ENCODE measurements at places on chromosomes 6 and 20.

DNA sequence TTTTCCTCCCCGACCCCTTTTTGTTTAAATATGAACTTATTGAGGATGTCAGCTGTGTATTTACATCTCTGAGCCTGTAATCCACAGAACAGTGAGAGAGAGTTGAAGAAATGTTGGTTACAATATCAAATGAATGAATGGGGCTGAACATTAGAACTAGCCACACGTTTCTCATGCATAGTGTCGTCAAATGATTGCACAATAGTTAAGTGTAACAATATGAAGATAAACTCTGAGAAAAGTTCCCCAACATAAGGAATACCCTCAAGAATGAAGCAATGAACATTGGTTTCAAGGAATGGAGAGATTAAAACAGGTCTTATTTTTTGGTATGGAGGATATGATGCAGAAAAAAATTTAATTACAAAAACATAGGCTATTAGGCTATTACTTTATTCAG is 100.5 kb upstream of the DTNBP1 start:
- DNase-seq: no peak

GRCh38 chr6:31559606-31559957 is 12.2 kb downstream of the NFKBIL1 start:
- DNase-seq: no peak

DNA sequence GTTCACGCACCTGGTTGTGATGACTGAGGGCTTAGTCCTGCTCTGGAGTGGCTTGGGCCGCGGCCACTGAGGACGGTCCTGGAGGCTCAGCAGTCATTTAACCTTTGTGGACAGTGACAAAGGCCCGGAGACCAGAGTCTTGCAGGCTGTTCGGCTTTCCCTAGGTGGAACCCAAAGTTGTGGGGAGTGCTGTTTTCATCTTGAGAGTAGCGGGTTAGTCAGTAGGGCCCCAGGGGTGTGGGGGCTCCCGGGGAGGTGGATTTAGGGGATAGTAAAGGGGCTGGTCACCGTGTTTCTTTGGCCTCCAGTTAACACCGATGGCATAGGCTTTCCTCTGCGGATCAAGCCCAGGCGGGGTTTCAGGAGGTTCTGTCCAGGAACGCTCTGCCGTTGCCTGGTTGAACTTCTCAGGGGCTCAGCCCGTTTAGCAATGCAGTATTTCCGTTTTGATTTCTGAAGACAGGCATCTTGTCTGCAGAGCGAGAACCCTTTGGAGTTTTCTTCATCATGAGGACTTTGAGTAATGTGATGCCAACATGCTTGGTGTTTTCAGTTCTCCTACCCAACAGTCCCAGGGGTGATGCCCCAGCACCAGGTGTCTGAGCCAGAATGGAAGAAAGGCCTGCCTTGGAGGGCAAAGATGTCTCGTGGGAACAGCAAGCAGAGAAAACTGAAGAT is 31.8 kb downstream of the ZNF831 start:
- DNase-seq: no peak

DNA sequence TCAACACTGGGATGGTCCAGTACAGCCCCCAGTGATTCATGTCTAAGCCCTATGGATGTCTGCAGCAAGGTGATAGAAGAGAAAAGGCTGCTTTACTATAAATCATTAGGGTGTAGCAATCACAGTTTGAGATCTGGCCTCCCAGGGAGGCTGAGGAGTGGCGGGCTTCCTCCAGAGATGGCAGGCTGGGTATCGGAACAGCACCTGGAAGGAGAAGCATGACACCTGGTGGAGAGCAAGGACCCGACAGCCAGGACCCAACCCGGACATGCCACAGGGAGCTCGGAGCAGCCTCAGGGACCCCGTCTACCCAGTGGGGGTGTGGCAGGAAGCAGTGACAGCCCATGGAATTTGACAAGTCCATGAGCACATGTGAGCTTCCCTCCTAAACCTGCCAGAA is 114.8 kb upstream of the CD93 start:
- peak; percentile 75 for DNase-seq

GRCh38 chr6:146903451-146903850 is 300.8 kb upstream of the STXBP5 start:
- DNase-seq: no peak

GRCh38 chr20:31842471-31843157 is 2.8 kb downstream of the FOXS1 start:
- DNase-seq: no peak

- peak; percentile 72 for DNase-seq
Measured at GRCh38 chr6:132669690-132670291, 10.8 kb upstream of the TAAR1 start.

GRCh38 chr6:157656437-157656997 is 166.5 kb upstream of the SNX9 start:
- no peak for DNase-seq

DNA sequence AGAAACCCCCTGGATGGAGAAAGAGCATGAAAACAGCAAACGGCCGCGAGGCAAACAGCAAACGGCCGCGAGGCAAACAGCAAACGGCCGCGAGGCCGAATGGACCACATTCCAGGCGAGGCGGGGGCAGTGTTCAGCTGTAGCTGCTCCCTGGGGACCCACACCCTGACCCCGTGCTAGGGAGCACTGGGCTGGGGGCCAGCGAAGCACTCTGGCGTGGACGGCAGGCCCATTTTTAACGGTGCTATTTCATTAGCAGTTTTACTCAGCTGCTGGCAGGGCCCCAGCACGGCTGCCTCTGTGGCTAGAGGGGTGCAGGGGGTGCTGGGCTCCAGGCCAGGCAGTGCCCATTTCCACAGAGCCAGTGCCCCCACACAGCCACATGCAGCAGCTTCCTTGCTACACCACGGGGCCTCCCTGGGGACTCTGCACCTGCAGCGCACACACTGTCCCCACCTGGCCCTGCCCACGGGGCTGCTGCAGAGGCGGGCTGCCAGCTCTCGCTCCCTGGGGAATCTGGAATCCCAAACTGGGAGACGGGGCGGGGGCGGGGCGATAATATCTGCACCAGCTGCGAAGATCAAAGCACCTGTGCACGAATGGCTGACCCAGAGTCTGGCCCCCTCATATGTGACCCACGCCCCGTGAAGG is 35.6 kb upstream of the SLCO4A1 start:
- DNase-seq: no peak

DNA sequence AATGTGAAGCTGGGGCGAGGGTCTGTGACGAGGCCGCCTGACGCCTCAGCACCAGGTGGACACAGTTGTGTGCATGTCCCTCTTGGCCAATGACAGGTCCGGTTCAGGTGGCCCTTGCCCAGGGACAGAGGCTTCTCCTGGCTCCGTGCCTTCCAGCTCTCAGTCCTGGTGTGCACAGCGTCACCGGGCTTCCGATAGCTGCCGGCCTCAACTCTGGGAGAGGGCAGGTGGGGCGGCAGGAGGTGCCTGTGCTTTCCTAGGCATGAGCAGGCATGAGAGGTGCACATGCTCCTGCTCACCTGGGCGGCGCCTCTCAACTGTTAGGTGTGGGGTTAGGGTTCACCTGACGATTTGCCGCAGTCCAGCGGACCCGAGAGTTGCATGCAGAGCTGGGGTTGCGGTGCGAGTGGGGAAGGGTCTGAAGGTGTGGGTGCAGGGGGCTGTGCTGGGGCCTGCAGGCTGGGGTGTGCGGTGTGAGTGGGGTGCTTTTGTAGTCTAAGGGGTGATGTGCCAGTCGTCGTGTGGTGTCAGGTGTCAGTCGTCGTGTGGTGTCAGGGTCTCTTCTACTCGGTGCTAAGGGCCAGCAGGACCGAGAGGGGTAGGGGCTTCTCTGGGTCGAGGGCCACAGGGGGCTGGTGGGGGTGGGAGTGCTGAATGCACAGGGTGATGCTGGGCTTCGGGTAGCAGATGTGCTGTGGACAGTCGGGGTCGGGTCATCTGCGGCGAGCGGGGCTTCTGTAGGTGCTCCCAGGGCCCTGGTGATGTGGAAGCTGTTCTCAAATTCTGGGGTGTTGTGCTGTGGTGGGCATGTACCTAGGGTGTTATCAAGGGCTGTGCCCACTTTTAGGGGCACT is 3.8 kb upstream of the SOX18 start:
- DNase-seq: no peak

GRCh38 chr20:36591854-36592641 is 13.5 kb upstream of the RAB5IF start:
- DNase-seq: peak; percentile 57

DNA sequence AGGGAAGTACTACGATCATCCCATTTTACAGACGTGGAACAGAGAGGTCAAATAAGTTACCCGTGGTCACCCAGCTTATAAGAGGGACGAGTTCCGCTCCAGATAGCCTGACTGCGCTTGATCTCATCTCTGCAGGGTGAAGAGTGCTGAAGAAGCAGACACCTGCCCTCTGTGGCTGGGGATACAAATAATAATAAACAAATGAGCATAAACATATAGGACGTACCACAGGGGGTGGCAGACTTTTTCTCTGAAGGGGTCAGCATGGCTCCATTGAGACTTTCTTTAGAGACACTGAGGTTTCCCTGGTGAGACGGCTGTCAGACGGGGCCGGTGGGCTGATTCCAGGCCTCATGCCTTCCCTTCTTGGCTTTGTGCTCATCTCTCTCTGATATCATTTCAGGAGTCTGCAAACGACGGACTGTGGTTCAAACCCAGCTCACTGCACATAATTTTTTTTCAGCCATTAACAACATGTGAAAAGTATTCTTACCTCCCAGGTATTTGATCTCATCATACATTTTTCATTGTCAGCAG is 47.1 kb downstream of the IRF4 start:
- DNase-seq: no peak

DNA sequence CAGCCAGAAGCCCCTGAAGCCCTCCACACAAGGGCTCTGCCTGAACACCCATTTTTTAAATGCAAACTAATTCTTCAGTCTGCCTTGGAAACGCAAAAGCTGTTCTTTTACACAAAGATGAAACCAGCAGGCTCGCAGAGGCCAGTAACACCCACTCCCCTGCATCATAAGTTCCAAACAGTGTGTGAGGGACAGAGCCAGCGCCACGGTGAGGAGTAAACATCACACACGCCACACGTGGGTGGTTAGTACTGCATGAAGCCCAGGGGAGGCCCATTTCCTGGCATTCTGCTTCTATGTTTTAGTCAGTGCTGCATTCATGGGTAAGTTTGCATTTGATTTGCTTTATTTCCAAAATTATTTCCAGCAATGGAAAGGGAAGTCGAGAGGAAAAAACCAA is 217.7 kb upstream of the RIN2 start:
- DNase-seq: no peak

GRCh38 chr6:22882581-22882980 is 313.2 kb downstream of the HDGFL1 start:
- no peak for DNase-seq

GRCh38 chr6:48844696-48845095 is 618.4 kb downstream of the MMUT start:
- DNase-seq: no peak

DNA sequence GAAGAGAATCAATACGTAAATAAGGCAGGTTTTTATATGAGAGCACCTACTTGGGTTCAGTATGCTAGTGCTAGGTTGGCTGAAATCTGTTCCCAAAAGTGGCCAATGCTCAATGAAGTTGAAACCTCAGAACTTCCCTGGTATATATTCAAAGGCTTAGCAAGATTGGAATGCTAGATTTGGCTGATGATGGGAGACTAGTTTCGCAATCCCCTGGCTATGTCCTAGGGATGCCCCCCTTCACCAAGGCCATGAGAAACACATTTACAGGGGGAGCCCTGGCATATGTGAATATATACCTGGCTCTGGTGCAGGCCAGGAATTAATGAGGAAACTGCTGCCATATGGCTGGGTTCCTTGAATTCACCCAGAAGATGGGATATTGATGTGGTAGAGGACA is 142.4 kb upstream of the C6orf118 start:
- DNase-seq: no peak

- DNase-seq: no peak
Measured at GRCh38 chr6:84026721-84027164, 6.8 kb upstream of the MRAP2 start.

DNA sequence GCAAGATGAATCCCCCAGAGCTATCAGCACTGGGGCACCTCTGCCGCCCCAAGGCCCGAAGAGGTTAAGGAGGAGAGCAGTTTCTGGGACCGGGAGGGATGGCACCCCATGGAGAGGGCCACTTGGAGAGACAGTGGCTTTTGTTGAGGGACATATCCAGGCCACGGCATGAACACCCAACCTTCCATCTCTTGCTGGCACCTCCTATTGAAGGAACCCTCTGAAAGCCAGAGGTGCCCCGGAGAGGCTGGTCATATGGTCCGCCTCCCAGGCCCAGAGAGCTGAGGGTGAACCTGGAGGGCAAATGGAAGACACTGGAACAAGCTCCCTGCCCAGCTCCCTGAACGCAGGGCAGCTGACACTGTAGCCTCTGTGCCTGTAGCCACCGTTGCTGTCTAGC is 167.0 kb downstream of the NFATC2 start:
- no peak for DNase-seq

- DNase-seq: peak; percentile 43
Measured at GRCh38 chr6:140105857-140106256, 731.4 kb upstream of the CITED2 start.

DNA sequence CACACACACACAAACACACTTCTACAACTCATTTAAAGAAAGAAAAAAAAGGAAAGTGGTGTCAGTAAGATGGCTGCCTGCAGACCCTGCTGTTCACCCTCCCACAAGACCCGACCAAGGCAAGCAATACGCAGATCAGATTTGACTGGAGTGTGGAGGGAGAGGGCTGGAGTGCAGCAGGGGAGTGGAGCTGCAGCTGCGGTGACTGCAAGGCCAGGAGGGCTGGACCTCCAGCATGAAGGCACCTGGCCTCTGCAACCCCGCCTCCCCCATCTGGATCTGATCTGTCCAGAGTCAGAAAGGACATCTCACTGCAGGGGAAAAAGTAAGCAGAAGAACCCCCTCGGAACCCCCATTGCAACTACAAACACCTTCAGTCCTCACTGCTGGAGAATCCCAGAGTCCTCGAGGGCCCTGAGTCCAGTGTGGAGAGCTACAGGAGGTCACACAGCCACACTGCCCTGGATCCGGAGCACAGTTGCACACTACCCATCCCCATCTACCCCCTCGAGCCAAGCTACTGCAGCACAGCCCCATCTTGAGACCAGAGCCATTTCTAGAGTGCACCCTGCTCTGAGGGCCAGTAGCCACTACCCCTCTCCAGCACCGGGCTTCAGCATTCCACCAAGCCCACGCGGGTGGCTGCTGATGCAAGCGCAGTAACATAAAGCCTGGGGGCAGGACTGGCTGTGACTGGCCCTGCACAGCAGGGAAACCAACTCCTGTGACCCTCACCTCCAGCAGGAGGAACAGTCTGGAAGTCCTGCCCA is 41.9 kb upstream of the SRSF6 start:
- DNase-seq: no peak

DNA sequence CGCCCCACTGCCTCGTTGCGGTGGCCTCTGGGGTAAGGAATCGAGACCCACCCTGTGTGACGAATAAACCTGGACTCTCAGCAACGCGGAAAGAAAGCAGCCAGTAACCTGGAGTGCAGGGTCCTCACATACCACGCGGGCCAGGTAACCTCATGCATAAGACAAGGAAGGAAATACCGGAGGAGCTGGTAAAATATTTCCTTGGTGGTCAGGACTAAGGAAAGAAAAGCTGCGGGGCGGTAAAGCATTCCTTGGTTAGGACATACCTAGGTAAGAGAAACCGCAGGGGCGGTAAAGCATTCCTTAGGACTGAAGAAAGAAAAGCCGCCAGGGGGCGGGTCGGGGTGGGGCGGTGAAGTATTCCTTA is 80.7 kb downstream of the SYTL3 start:
- peak; percentile 90 for DNase-seq

Data from hepatocyte (in vitro differentiated cells).